ENCODE measurements at places on chromosomes 7 and 10. TPM values are rescaled to one million over a fixed set of nuclear protein-coding genes. Genes with fewer than 3 reads are reported as not detected.

GRCh38 chr7:12250232-12250631, 39.1 kb downstream of the TMEM106B start:
- no peak for DNase-seq

The KIF11 gene
- 26.6 TPM for total RNA-seq

The CNPY4 gene
- total RNA-seq: 34.5 TPM

DNA sequence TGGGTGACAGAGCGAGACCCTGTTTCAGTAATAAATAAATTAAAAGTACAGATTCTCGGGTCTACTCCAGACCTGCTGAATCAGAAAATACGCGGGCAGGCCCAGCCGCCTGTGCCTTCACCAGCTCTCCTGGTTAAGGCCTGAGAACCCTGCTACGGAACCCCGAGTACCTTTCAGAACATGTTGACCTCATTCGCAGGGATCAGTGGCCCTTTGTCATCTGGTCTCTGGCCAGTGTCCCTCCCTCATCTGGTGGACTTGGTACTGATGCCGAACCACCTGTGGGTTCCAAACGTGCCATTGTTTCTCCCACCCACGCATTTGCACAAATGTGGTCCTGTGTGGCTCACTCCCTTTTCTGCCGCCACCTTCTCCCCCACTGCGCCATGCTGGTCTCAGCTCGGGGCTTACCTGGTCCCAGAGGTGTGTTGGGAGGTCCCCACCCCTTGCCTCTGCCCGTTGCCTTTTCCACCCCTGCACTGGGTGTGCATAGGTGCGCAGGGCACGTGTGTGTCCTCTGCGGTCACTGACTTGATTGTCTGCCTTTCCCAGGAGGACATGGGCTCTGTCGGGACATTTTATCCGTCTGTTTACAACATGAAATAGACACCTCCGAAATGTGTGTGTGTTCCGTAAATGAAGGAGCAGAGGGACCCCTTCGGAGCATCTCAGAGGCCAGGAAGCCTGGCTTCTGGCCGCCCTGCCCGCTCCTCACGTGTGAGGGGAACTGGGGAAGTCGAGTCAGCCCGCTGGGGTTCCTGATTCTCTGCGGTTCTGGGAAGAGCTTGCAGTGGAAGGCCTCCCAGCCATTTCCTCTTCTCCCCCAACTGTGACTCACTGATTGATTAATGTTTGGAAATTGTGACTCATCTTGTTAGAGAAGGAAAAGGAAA, 135.2 kb downstream of the CUX1 start:
- DNase-seq: no peak

GRCh38 chr7:37558320-37559096, 109.8 kb upstream of the ELMO1 start:
- DNase-seq: no peak

The MBL2 gene
- not detected for total RNA-seq
